ENCODE measurements at places on chromosomes 3 and 15.

DNA sequence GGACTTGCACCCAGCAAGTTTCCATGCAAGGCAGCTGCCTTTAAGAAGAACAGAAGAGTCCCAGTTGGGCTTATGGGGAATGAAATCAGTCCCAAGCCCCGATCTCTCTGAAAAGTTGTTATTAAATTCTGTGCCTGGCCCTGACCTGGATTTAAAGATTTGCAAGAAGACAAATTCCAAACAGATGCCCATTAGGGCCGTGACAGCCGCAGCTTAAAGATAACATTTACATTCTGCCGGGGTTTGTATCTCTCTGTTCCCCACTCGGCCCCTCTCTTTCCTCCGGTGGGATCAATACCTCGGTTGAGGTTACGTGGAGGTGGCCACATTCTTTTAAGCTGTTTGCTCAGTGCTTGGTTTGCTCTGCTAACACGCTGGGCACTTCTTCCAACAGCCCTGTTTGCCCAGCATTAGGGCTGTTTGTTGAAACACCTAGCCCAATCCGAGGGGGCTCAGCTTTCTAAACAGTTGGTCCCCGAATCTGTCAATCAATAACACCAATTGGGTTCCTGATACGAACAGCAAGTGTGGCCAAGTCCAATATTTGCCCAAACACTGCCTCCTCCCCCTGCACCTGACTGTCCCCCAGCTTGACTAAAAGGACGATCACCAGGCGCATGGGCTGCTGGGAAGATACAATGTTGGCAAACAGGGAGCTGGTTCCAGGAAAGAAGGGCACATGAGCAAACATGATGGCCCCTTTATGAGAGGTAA lies 108.6 kb downstream of the RPLP1 start:
- DNase-seq = no peak

DNA sequence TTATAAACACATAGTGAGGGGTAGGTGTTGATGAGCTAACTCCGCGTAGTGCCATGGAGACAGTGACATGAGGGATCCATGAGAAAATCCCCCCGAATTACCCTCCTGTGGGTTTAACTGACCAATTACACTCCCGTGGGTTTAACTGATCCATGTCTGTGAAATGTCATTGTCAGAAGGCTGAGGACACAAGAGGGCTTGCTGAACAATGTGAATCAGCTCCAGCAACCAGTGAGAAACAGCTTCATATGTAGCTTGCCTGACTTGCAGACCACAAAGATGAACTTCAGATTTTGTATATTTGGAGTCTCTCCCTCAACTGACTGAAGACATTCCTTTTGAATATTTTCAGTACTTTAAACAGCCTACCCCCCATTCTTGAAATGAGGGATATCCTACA lies 144.9 kb downstream of the FBN1 start:
- DNase-seq = no peak

- no peak for DNase-seq
Observed at GRCh38 chr3:41222501-41222900, 23.2 kb downstream of the CTNNB1 start.

DNA sequence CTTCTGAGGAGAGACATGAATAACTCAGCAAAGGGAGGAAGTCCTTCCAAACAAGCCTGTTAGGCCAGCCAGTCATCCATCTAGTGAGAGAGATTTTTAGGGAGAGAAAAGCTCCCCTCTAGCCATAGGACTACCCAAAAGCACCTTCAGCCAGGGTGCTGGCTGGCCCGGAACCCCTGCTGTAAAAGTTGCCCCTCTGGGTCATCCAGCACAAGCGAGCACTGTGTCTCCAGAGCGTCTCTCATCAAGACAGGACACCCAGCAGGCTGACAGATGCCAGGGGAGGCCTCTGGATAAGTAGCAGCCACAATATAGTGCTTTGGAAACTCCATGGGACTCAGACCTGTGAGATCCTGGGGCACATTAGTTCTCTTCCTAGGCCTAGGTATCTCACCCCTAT lies 24.5 kb downstream of the ANXA2 start:
- no peak for DNase-seq

GRCh38 chr3:37990527-37990926 lies at the start of gene VILL:
VILL (plus strand) TSS chr3:37990786; CDS start chr3:37993673, 2,887 bp downstream.
- DNase-seq = no peak

- DNase-seq = no peak
Observed at GRCh38 chr3:29481249-29481648, 200.4 kb downstream of the RBMS3 start.

- no peak for DNase-seq
Observed at GRCh38 chr3:64828276-64828675, 140.5 kb upstream of the ADAMTS9 start.

GRCh38 chr3:110897046-110897445 lies 174.6 kb upstream of the NECTIN3 start:
- DNase-seq = no peak

DNA sequence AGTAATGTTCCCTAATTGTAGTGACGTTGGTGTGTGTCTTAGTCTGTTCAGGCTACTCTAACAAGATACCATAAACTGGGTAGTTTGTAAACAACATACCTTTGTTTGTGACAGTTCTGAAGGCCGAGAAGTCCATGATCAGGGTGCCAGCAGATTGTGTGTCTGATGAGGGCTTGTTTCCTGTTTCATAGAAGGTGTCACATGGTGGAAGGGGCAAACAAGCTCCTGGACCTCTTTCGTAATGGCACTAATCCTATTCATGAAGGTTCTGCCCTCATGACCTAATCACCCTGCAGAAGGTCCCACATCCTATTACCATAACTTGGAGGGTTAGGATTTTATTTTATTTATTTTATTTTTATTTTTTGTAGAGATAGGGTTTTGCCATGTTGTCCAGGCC lies 11.1 kb downstream of the ATXN7 start:
- no peak for DNase-seq

DNA sequence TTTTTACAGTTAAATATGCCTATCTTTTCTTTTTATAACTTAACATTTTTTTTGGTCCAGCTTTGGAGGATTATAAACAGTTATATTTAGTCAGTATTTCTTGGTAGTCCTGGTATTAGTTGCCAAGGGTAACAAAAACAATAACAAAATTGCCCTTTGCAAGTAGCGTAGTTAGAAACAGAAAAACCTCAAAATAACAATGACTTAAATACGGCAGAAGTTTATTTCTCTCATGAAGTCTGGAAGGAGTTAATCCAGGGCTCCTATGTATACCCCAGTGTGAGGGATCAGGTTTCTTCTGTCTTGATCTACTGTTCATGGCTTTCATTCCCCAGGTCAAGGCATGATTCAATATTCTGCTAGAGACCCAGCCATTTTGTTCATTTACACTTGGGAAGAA lies 14.1 kb upstream of the MYH15 start:
- no peak for DNase-seq

DNA sequence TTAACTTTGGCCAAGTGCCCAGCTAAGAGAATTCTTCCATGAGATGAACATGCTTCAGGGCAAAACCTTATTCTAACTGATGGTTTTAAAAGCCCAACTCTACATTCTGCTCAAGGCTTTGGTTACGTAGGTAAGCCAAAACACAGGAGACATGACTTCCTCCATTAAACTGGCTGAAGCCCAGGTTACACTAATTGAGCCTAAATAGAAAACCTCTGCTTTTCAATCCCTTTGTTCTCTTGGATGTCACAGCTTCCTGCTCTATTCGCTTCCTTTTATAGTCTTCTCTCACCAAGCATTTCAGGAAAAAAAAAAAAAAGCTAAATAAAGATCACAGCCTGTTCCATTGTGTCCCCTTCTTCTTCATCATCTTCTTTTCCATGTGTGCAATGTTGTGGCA lies 420.4 kb downstream of the TIGIT start:
- no peak for DNase-seq

- peak; percentile 39 for DNase-seq
Observed at GRCh38 chr15:85592148-85592547, 202.6 kb downstream of the KLHL25 start.

- DNase-seq = no peak
Observed at GRCh38 chr15:78620021-78620526, 722 bp downstream of the CHRNA3 start.

DNA sequence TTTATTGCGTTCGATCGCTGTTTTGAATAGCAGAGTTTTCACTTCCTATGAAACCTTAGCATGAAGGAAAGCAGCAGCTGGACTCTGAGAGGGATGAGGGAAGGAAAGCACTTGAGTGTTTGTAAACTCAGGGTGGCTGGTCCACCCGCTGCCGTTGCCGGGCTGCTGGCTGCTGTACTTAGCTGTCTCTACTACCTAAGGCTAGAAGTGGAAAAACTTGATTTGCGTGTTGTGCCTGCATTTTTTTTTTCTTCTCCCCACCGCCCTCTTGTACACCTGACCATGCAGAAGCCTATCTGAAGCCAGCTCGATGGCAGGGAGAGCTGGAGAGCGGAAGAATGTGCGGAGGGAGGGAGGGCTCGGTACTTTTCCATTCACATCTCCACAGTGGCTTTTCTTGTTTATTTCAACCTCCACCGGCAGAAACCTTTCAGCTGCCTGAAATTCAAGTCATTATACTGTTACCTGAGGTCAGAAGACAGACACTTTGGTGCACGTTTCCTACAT lies 4.8 kb upstream of the BCL6 start:
- peak; percentile 46 for DNase-seq

DNA sequence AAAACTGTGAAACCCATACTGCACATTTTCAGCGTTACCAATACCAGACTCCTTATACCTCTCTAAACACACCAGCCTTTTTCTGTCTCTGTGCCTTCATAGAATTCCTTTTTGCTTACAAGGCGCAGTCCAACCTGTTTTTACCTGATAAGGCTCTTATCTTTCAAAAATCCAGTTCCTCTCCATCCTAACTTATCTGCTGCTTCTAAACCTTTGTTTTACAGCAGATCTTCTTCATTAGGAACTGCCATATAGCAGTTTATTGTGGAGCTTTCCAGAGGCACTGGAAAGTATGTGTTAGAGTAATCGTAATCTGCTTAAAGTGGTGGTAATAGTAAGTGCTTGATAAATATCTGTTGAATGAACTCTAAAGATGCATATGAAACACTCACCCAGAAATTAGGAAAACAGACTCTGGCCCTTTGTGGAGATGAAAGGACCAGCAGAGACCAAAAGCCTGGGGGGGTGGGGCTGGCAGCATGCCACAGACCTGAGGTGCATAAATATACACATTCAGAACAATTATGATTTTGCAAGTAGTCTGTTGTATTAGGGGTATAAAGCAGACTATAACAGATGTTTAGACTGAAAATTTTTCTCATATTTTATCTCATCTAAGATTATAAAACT lies 29.3 kb downstream of the PPP2R3A start:
- DNase-seq = no peak

- DNase-seq = no peak
Observed at GRCh38 chr3:132854856-132855535, 132.8 kb upstream of the NPHP3 start.

DNA sequence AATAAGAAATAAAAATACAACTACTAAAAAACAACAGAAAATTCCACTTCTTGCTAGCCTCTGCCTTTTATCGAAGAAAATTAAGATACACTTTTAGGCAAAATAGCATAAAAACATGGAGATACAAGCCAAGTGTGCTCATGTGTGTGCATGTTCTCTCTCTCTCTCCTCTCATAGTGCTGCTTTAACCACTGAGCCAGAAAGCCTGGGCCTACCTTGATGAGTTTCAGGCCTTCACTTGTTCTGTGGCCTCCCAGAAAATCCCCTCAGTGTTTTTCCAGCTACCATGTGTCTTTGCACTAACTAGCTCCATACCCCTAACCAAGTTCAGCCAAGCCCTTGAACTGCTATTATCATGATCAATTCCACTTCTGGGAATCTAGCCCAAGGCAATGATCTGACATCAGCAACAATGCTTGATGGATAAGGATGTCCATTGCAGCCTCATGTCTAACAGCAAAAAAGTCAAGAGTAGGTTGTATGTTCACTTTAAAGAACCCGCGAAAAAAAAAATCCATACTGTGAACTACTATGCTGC lies 18.1 kb downstream of the CYP11A1 start:
- DNase-seq = no peak

GRCh38 chr3:69772152-69772867 lies 33.0 kb downstream of the MITF start:
- DNase-seq = no peak

GRCh38 chr15:92400573-92400972 lies 6.9 kb downstream of the ST8SIA2 start:
- DNase-seq = no peak

DNA sequence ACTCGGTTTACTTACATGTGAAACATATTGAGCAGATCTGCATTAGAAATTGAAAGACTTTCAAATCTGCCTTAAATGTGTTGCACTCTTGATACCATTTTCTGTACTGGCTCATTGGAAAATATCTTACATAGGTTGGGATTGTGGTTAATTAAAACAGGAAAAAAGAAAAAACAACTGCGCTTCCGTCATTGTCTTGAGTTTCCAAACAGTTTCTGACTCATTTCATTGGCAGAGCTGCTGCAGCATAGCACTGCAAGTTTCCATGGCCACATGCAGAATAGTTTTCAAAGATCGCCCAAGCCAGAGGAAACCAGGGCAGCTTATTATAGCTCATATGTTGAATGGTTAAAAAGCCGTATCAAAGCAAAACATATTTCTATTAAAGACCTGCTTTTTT lies 446.6 kb upstream of the BCHE start:
- DNase-seq = no peak

DNA sequence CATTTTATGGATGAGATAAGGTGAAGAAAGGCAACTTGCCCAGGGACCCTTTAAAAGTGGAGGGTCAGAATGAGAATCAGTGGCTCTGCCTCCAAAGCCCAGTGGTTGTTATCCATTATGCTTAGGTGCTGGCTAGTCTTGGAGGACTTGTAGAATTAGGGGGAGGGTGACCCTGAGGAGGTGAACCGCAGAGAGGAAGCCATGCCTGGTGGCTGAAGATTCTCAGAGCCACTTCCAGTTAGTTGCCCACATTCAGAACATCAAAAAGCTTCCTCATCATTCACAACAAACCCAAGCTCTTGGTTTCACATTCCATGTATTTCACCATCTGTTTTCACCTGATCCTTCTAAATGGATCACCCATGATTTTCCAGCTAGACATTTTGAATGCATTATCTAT lies 11.2 kb downstream of the EBLN2 start:
- DNase-seq = no peak

DNA sequence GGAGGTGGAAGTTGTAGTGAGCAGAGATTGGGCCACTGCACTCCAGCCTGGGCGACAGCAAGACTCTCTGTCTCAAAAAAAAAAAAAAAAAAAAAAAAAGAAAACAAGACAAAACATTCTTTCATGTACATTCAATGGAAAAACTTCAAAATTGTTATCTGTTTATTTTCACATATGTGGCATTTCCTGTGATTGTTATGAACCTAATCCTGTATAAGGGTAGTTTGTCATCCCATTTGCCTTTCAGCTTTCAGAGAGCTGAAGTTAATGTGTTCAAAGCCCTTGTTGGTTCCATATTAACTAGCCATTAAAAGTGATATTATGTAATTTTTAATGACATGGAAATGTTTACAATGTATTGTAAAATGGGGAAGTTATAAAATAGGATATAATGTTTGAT lies 17.3 kb upstream of the NCK1 start:
- no peak for DNase-seq

- DNase-seq = no peak
Observed at GRCh38 chr15:89652131-89652530, 3.1 kb downstream of the KIF7 start.

All from NCI-H1048 (cell line).